ENCODE measurements at places on chromosomes 13 and 19. TPM values are rescaled to one million over a fixed set of nuclear protein-coding genes. Genes with fewer than 3 reads are reported as not detected.

DNA sequence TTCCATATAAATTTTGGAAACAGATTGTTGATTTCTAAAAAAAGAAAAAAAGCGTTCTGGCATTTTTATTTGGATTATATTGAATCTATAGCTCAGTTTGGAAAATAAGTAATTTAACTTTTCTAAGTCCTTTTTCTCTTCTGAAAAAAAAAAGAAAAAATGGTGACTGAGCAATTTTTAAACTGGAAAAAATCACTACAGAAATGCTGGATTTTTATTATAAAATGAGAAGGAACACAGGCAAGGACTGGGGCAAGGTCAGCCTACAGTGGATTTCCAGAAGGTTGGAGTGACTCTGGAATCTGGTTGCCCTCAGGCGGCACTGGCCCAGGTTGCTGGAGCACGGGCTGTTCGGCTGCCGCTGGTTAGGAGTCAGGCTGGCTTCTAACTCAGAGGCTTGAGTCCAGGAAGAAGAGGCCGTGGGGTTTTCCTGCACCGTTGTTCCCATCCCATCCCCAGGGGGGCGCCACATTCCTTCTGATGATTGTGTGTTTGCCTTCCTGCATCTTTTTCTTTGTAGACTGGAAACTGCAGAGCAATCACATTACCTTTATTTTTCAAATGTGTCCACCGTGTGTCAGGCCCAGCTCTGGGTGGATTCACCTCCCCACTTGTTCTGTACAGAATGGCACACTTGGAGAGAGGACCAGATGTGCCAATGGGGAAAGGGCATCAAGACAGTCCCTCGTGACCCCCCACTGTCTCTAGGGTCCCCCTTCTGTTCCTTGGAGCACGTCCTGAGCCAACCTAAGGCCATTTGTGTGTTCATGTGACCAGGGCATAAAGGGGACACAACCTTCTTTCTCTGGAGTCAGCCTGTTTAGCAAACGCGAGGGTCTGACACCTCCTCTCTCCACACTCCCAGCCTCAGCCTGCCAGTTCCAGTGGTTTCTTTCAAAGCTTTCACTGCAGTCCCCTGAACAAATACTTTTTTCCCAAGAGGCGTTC lies 44.5 kb upstream of the GTF3A start:
- H3K27ac ChIP-seq, result no peak overlapping the region
- no peak overlapping the region for H3K4me3 ChIP-seq
- H3K4me1 ChIP-seq, result peaks cover 4% of the 10 kb centered on the region
- H3K27me3 ChIP-seq, result peaks cover 6% of the 10 kb centered on the region

GRCh38 chr13:81394640-81395039 lies 1053.7 kb upstream of the SPRY2 start:
- H3K4me3 ChIP-seq, result no peak overlapping the region
- DNase-seq, result no peak
- no peaks in the 10 kb centered on the region for H3K27me3 ChIP-seq

DNA sequence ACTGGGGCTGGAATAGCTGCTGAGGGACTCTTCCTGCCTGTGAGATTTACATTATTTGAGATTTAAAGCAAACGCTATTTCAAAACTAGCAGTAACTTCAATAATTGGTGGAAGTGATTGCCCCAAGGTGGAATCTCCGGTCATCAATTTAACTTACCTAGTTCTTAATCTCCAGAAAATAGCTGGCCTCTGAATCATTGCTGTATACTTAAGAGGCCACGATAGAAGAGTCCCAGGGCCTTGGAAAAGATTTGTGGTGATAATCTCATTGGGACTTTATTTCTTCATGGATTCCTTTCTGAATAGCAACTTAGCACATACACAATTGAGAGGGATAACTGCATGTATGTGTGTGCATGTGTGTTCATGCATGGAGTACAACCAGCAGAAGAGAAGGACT lies 120.2 kb downstream of the DNAJC15 start:
- no peaks in the 10 kb centered on the region for H3K36me3 ChIP-seq
- H3K27me3 ChIP-seq, result peaks cover 18% of the 10 kb centered on the region
- no peak overlapping the region for H3K4me3 ChIP-seq

GRCh38 chr13:93318534-93319254 lies 92.1 kb downstream of the GPC6 start:
- H3K4me3 ChIP-seq, result no peak overlapping the region
- no peak overlapping the region for H3K27ac ChIP-seq
- H3K4me1 ChIP-seq, result no peaks in the 10 kb centered on the region
- no peaks in the 10 kb centered on the region for H3K36me3 ChIP-seq

- H3K4me1 ChIP-seq, result peaks cover 35% of the 10 kb centered on the region
- no peak for DNase-seq
- peak overlapping the region; percentile 88 for H3K27ac ChIP-seq
- no peaks in the 10 kb centered on the region for H3K27me3 ChIP-seq
- H3K36me3 ChIP-seq, result no peaks in the 10 kb centered on the region
Measured at GRCh38 chr19:6519289-6519688, 11.5 kb upstream of the TNFSF9 start.

Gene ERICH4
- not detected for total RNA-seq

GRCh38 chr13:23674795-23675640 lies 104.8 kb downstream of the TNFRSF19 start:
- no peak for DNase-seq
- no peak overlapping the region for H3K4me3 ChIP-seq
- no peaks in the 10 kb centered on the region for H3K36me3 ChIP-seq
- no peak overlapping the region for H3K27ac ChIP-seq
- H3K4me1 ChIP-seq, result peaks cover 10% of the 10 kb centered on the region

Gene MEIOSIN
- not detected for total RNA-seq

Gene MBD3L5
- not detected for total RNA-seq

Gene ZSCAN18
- 3.0 TPM for total RNA-seq

Gene CEACAM1
- 7.1 TPM for total RNA-seq

DNA sequence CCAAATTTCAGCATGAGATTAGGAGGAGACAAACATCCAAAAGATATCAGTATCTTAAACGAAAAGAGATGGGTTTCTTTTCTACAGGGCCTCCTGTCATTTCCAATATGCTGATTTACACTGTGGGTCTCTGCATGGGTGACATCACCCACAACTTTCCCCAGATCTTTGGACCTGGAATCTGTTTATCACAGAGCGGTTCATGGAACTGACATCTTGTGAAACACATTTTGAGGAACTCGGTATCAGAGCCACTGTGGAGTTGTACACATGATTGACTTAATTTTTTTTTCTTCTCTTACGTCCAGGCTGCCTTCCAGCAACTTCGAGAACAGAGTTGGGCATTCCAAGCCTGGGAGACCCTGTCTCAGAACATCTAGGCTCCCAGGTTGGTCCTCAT lies 80.2 kb upstream of the SERP2 start:
- H3K4me1 ChIP-seq, result peaks cover 10% of the 10 kb centered on the region
- H3K27me3 ChIP-seq, result peaks cover 16% of the 10 kb centered on the region
- no peak overlapping the region for H3K27ac ChIP-seq

- peak; percentile 15 for DNase-seq
- no peak overlapping the region for H3K4me3 ChIP-seq
- H3K36me3 ChIP-seq, result no peaks in the 10 kb centered on the region
- H3K4me1 ChIP-seq, result peaks cover 4% of the 10 kb centered on the region
- peaks cover 36% of the 10 kb centered on the region for H3K27me3 ChIP-seq
Measured at GRCh38 chr19:50906217-50906616, 5.0 kb downstream of the KLK4 start.

Gene THSD1
- total RNA-seq, result 0.39 TPM

Gene PSG2
- total RNA-seq, result not detected

Gene PINLYP
- 9.1 TPM for total RNA-seq

- no peak overlapping the region for H3K4me3 ChIP-seq
- H3K27ac ChIP-seq, result no peak overlapping the region
- H3K36me3 ChIP-seq, result no peaks in the 10 kb centered on the region
- no peaks in the 10 kb centered on the region for H3K4me1 ChIP-seq
- no peak for DNase-seq
Measured at GRCh38 chr13:104286566-104287290, 1220.5 kb upstream of the SLC10A2 start.

DNA sequence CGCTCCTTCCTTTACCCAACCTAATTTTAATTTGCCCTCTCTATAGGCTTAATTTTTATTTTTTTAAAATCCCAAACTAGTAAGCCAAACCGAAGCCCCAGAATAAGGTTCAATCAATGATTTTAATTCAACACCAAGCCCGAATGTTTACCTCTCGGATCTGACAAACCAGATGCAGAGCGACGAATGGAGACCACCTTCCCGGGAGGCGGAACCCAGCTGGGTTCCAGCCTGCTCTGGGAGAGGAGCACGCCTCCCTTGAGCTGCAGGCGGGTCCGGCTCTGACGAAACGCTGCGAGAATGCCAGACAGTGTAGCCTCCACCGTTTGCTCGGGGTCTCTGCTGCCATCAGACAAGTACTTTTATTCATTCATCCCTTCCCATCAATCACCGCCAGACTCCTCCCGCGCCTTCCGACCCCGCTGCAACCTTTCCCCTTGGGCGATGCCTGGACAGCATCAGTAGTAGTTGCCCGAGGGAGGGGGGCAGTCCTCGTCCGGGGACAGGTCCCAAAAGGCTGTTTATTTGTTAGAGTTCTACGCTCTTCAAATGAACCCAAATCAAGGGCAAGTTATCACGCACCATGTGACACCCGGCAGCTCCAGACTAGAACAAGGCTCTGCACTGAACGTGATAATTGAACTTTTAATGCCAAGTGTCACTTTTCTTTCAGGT lies 752 bp upstream of the EDNRB start:
- H3K4me1 ChIP-seq, result peaks cover 5% of the 10 kb centered on the region
- peaks cover 31% of the 10 kb centered on the region for H3K27me3 ChIP-seq
- no peaks in the 10 kb centered on the region for H3K36me3 ChIP-seq
- DNase-seq, result no peak
- no peak overlapping the region for H3K4me3 ChIP-seq

DNA sequence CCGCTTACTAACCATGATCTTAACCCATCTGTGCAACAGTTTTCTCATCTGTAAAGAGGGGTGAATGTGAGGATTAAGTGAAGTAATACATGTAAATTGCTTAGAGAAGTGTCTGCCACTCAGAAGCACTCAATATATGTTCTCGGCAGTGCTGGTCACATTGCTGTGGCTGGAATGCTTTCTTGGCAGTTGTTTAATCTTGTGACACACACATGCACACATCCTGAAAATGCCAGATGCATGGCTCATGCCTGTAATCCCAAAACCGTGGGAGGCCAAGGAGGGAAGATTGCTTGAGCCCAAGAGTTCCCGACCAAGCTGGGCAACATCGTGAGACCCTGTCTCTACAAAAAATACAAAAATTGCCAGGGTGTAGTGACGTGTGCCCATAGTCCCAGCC lies 4.9 kb upstream of the DMKN start:
- H3K27me3 ChIP-seq, result peaks cover 7% of the 10 kb centered on the region
- no peak overlapping the region for H3K4me3 ChIP-seq
- H3K36me3 ChIP-seq, result no peaks in the 10 kb centered on the region
- H3K4me1 ChIP-seq, result no peaks in the 10 kb centered on the region
- no peak overlapping the region for H3K27ac ChIP-seq
- DNase-seq, result no peak

GRCh38 chr13:74132776-74133656 lies 1.2 kb downstream of the KLF12 start:
- peaks cover 17% of the 10 kb centered on the region for H3K36me3 ChIP-seq
- H3K27me3 ChIP-seq, result peaks cover 2% of the 10 kb centered on the region
- H3K27ac ChIP-seq, result peak overlapping the region; percentile 99
- H3K4me1 ChIP-seq, result peaks cover 39% of the 10 kb centered on the region
- DNase-seq, result peak; percentile 32
- H3K4me3 ChIP-seq, result peak overlapping the region; percentile 97

Gene PSG3
- total RNA-seq, result not detected

GRCh38 chr13:113489549-113490495 lies 689 bp downstream of the DCUN1D2 start:
- peak; percentile 32 for DNase-seq
- peak overlapping the region; percentile 93 for H3K4me3 ChIP-seq
- H3K36me3 ChIP-seq, result peaks cover 16% of the 10 kb centered on the region
- H3K27ac ChIP-seq, result peak overlapping the region; percentile 79
- no peaks in the 10 kb centered on the region for H3K27me3 ChIP-seq

Gene TINCR
- total RNA-seq, result 0.37 TPM

Gene NLRP4
- total RNA-seq, result not detected

Gene UNC13A
- total RNA-seq, result not detected

DNA sequence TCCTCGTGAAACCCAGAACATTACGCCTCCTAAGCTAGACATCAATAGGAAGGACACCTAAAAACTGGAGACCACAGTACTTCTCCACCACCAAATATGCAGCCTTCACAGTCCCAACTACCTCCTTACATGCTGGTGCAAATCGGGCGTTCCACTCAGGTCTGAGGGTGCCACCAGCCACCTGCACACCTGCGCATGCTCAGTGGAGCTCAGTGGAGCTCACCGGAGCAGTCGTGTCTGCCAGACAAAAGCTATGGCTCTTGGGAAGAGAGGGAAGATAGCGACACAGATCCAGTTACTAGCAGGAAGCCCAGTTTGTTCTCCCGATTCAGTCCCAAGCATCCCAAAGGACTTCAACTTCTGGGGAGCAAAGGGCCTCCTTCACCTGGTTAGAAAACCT lies 237.1 kb downstream of the TSHZ3 start:
- no peak overlapping the region for H3K4me3 ChIP-seq
- H3K4me1 ChIP-seq, result peaks cover 5% of the 10 kb centered on the region
- no peak overlapping the region for H3K27ac ChIP-seq

Gene CDC34
- total RNA-seq, result 55.7 TPM

Gene EXOC3L2
- not detected for total RNA-seq

GRCh38 chr19:10535613-10536012 lies 8.1 kb upstream of the ATG4D start:
- peaks cover 26% of the 10 kb centered on the region for H3K27me3 ChIP-seq
- no peak overlapping the region for H3K27ac ChIP-seq
- no peak overlapping the region for H3K4me3 ChIP-seq
- no peak for DNase-seq
- H3K4me1 ChIP-seq, result no peaks in the 10 kb centered on the region

- DNase-seq, result no peak
- H3K36me3 ChIP-seq, result no peaks in the 10 kb centered on the region
- H3K27me3 ChIP-seq, result no peaks in the 10 kb centered on the region
Measured at GRCh38 chr13:60837806-60838205, 440.8 kb downstream of the TDRD3 start.

Gene USE1
- total RNA-seq, result 27.2 TPM

DNA sequence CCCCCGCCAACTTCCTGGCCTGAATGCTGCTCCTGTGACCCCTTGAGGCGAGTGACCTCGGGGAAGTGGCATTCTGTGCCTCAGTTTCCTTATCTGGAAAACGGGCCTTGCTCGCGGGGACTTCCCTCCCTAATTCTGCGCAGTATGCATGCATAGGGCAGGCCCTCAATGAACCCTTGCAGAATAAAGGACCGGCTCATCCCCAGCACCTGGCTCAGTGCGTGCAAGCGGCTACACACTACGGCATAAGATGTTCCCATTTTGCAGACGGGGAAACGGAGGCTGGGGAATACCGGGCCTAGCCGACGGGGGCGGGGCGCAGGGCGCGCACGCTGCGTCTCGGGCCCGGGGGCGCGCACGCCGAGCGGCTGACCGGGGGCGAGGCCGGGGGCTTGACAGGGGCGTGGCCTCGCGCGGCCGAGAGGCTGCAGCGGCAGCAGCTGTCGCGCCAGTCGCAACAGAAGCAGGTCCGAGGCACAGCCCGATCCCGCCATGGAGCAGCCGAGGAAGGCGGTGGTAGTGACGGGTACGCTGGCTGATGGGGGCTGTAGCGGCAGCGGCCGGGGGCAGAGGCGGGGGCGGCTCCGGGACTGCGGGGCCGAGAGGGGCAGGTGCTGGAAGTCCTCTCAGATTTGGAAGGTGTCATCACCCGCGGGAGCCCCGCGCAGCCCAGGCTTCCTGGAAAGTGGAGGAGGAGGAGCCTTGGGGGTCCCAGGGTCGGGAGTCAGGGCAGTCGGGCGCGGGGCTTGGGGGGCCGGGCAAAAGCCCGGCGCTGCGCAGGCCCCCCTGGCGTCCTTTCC lies at the start of gene PGPEP1:
TSS of gene PGPEP1 (plus strand) at position 409 of the 800 bp plus-strand sequence. CDS start at position 493, 84 bp downstream.
- peak within 1 kb of the TSS; percentile 89 for H3K27ac ChIP-seq
- no peaks in the 10 kb centered on the region for H3K27me3 ChIP-seq
- H3K36me3 ChIP-seq, result peaks cover 13% of the 10 kb centered on the region

- no peak for DNase-seq
- no peaks in the 10 kb centered on the region for H3K36me3 ChIP-seq
- H3K27ac ChIP-seq, result no peak overlapping the region
- H3K4me1 ChIP-seq, result no peaks in the 10 kb centered on the region
Measured at GRCh38 chr13:100045355-100045754, 43.5 kb upstream of the PCCA start.

Data from activated T-helper 2 cell treated with anti-CD3 and anti-CD28 coated beads, Interferon-gamma antibody, Interleukin-2, Interleukin-4, amounts not matched to agents 10 μg/mL and 5 μg/mL and 100 μg/mL, durations not matched to agents 14 hours and 24 hours and 36 hours (primary cell).